Hematopoietic multipotent progenitor cell treated with erythropoietin and hydrocortisone succinate and interleukin-3 and kit ligand, for 4 days (in vitro differentiated cells): ENCODE measurements at places on chromosomes 3 and 15.

- peak; percentile 56 for DNase-seq
These were observed 9.8 kb upstream of the MEF2A start for GRCh38 chr15:99556011-99556410.

GRCh38 chr3:73784686-73785392 lies 160.1 kb upstream of the PDZRN3 start:
- DNase-seq: no peak

- no peak for DNase-seq
These were observed 5.1 kb upstream of the MUC20 start for GRCh38 chr3:195715583-195716266.

GRCh38 chr3:45666757-45667431 lies 22.3 kb upstream of the SACM1L start:
- peak; percentile 59 for DNase-seq

- DNase-seq: no peak
These were observed 39.2 kb downstream of the TRIM71 start for GRCh38 chr3:32856901-32857507.

DNA sequence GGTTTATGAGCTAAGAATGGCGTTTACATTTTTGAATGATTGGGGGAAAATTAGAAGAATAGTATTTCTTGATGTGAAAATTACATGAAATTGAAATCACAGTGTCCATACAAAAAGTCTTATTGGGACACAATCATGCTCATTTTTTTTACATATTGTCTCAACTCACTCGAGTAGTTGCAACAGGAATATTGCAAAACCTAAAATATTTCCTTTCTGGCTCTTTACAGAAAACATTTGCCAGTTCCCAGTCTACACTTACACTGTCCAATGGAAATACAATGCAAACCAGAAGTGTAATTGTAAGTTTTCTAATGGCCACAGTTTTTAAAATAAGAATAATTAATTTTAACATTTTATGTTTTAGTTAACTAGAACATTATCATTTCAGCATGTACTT lies 137.8 kb downstream of the SAMMSON start:
- no peak for DNase-seq
